ENCODE measurements at places on chromosomes 2 and 18.

- peak; percentile 17 for DNase-seq
Measured at GRCh38 chr2:20456636-20457426, 10.0 kb downstream of the RHOB start.

DNA sequence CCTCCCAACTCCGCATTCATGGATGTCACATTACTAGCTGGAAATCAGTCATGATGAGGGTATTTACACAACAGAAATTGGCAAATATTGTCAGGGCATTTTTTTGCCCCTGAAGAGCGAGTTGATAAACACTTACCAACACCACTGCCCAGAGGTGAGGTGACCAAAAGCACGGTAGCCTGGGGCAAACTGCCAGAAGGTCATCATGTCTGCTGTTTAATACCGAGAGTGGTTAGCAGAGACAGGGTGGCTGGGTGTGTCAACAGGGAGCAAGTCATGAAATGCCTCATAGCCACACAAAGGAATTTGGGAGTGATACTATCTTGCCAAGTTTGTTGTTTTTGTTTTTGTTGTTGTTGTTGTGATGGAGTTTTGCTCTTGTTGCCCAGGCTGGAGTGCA is 37.0 kb upstream of the EPC2 start:
- DNase-seq: no peak

DNA sequence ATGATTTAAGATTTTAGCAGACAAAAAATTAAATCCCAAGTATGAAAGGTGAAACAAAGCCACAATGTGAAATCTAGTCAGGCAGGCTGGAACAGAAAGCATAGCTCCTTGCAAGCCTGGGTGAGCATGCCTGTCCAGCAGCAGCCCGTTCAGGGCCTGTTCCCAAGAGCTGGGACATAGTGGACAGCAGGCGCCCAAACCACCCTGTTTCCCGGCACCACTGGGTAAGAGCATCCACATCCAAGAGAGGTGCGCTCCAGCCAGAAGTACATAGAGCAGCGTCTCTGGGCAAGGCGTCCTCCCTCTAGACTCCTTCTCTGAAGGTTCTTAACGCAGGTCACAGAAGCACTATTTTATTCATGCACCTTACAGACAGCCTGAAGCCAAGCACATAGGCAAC is 80.8 kb downstream of the DNER start:
- DNase-seq: no peak

DNA sequence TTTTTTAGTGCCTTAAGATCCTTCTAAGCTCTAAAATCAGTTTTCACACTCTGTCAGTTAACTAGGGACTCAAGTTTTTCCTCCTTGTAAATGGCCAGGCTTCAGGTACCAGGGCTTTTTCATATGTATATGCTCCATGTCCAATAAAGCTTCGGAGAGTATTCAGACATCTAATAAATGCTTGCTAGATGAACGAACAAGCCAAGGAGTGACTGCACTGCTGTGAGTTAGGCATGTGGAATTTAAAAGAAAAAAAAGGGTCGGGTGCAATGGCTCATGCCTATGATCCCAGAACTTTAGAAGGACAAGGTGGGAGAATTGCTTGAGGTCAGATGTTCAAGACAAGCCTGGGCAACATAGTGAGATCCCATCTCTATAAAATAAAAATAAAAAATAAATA is 81.9 kb downstream of the CDH2 start:
- no peak for DNase-seq

- no peak for DNase-seq
Measured at GRCh38 chr18:58046093-58046793, 2.2 kb downstream of the NEDD4L start.

- peak; percentile 85 for DNase-seq
Measured at GRCh38 chr18:36176177-36176584, 11.1 kb upstream of the MOCOS start.

DNA sequence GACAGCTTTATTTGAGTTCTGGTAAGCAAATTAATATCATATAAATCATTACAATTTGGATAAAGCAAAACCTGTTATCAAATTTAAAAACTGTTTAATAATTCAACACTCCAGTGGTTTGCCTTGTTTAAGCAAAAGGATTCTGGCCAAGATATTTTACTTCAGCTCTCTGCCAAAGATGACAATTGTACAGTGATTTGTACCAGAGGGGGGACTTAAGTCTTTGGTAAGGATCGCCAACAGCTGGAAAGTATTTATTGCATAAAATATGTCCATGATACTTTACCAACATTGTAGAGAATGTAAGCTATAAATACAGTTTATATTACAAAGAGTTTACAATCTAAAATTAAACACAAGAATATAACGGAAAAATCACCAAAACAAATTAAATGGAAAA is 13.8 kb downstream of the PREPL start:
- no peak for DNase-seq

GRCh38 chr2:152441961-152442360 is 107.0 kb downstream of the FMNL2 start:
- DNase-seq: no peak

DNA sequence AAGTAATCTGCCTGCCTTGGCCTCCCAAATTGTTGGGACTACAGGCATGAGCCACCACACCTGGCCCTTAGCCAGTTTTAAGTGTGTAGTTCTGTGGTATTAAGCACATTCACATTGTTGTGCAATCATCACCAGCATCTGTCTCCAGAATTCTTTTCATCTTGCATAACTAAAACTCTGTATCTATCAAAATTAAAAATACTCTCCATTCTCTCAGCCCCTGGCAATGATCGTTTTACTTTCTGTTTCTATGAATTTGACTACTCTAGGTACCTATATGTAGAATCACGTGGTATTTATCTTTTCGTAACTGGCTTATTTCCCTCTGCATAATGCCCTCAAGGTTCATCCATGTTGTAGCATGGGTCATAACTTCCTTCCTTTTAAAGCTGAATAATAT is 45.5 kb upstream of the CAVIN2 start:
- DNase-seq: no peak

DNA sequence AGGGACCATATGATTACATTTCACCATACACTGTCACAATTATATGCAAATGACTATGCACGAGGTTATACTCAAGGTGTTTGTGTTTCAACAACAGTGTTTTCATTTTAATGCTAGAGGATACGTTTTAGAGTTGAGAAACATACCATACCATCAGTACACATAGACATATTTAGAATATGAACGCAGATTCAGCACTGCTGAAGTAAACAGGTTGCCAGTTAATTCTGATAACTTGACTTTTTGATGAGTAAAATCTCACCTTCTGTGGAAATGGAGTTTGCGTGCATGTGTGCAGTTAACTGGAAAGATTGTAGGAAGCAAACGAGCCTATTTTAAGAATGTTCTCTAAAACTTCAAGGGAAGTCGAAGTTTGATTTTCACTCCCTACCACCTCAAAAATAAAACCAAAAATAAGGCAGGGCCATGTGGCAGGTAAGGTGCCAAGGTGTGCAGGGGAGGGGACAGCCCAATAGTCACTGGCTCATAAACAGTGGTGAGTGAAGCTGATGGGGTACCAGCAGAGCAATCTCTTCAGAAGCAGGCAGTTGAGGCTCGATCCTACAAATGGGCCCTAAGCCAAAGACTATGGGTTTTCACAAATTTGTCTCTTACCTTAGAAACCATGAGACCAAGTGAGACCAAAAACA is 213.1 kb downstream of the IKZF2 start:
- no peak for DNase-seq

GRCh38 chr18:3383381-3383915 is 66.5 kb upstream of the TGIF1 start:
- DNase-seq: no peak
